ENCODE measurements at places on chromosomes 6 and 20. TPM values are rescaled to one million over a fixed set of nuclear protein-coding genes. Genes with fewer than 3 reads are reported as not detected.

Gene PRDM13
- not detected for total RNA-seq

Gene KIF6
- total RNA-seq, result 0.26 TPM

DNA sequence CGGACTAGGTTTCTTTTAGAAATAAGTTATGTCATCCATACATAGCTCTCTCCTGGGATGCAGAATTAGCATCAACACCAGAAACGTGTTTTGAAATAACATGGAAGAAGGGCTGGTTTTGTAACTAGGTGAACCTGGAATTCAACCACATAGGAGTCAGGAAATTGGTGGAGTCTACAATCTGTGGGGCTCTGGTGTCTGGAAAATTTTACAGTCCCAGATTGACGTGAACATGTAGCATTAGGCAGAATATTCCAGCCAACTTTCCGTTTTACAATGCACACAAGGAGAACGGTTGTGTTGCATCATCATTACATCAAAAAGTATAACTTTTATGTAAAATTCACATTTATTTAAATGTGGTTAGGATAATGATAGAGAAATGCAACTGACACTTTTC lies 1.9 kb downstream of the KCNQ5 start:
- no peak for DNase-seq

DNA sequence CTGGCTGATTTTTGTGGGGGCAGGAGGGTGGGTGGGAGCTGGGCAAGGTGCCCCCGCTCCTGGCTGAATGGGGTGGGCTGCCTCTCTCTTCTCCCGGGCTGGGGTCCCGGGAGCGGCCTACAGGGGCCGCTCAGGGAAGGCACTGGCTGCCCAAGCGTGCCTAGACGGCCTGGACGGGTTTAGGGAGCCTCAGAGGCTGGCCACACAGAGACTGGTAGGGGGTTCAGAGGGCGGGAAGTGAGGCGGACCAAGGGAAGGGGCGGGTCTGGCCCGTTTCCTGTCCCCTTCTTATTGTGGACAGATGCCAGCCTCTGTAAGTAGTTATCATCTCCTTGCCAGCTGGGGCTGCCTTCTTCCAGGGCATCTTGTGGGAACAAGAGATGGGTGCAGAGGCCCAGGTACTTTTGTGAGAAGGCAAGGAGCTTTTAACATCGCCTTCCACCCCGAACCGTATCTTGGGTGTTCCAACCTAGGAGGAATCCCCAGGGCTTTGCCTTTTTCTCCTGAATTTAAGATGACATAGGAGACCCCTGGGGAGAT lies 437 bp downstream of the CD40 start:
- peak; percentile 90 for DNase-seq

DNA sequence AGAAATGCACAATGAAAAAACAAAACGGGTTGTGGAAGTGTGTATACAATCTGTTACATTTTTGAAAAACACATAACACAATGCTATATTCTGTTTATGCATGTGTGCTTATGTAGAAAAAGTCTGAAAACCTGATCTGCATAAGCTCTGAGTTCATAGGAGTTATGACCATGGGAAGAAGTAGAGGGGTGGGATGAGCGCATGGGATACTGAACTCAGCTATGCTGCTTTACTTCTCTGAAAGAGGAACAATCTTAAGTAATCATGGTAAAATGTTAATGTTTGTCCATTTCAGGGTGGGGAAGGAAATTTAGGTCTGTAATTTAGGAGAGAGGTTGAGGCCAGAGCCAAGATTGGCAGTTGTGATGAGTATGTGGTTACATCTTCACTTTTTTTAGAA lies 126.8 kb downstream of the MTHFD1L start:
- no peak for DNase-seq

- DNase-seq, result no peak
Measured at GRCh38 chr6:108621117-108621516, 60.4 kb downstream of the FOXO3 start.

GRCh38 chr6:146408583-146408982 lies 135.1 kb upstream of the RAB32 start:
- DNase-seq, result no peak

DNA sequence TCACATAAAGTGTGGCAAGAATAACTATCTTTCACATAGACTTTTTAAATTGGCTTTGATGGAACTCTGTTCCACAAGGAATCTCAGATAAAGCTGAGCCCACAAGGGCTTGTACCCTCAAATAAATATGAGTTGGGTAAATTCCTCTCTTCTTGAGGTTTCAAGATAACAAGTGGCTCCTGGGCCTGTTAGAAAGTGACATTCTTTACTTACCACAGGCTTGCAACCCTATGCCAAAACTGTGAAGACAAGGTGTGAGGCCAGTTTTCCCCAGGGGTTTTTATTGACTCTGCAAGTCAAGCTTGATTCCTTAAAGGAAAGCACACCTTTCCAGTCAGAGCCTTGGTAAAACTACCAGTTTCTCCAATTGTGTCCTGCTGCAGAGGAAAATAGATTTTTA lies 664.8 kb upstream of the GJE1 start:
- no peak for DNase-seq

DNA sequence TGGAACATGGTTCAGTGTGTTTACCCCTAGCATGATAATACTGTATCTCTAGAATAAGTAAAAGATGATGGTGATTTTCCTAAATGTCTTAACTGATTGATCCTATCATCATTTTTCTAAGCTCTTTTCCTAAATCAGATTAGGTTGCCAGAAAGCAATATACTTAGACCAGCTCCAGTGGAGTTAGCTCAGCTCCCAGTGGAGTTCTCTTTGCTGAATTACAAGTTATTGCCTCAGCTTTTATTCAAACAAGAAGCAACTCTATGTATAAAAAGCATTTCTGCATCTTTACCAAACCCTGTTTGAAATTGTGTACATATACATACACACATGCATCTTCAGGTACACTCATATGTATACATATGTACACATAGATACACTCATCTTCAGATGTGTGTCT lies 44.9 kb downstream of the SNX9 start:
- no peak for DNase-seq

DNA sequence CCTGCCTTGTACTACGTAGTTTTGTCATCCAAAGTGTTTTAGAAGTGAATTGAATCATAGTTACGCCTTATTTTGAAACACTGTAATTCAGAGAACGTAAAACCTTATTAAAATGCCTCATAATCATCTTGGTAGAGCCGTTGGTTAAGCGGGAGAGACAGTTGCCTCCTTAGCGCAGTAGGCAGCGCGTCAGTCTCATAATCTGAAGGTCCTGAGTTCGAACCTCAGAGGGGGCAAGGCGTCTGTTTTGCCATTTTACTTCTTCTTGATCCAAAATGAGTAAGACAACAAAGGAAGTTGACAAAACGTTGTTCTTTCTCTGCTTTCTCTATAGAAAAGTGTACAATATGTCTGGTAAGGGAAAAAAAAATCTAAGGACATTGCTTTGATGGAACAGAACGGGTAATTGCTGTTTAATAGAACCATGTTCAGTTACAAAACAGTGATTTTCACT lies 20.7 kb upstream of the TRIM27 start:
- no peak for DNase-seq

- DNase-seq, result no peak
Measured at GRCh38 chr6:53279293-53279692, 69.5 kb downstream of the ELOVL5 start.

DNA sequence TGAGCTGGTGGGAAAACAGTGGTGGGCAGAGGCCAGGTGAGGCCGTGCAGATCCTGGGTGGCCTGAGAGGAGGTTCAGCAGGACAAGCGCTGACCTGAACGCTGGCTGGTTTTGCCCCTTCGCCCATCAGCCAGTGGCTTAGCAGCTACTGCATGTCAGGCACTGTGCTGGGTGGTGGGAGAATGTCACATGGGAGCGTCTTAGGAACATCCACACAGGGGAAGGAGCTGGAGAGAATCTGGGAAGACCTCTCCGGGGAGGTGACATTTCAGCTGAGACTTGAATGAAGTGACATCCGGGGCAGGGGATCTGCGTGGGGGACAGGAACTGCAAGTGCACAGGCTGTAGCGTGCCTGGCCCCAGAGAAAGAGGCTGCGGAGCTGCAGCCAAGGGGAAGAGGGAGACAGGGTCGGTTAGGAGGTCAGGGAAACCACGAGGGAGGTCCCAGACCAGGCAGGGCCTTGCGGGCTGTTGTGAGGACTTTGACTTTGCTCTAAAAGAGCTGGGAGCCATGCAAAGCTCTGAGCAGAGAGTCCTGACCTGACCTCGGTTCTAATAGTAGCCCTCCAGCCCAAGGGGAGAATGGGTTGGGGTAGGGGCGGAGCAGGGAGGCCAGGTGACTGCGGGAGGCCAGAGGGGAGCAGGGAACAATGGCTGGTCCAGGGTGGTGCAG lies 156.8 kb upstream of the PTPN1 start:
- no peak for DNase-seq

GRCh38 chr6:137727216-137727765 lies 139.8 kb upstream of the TNFAIP3 start:
- no peak for DNase-seq

- DNase-seq, result no peak
Measured at GRCh38 chr6:69795469-69796072, 1.2 kb downstream of the LMBRD1 start.
